ENCODE measurements at places on chromosomes 7 and 10.

DNA sequence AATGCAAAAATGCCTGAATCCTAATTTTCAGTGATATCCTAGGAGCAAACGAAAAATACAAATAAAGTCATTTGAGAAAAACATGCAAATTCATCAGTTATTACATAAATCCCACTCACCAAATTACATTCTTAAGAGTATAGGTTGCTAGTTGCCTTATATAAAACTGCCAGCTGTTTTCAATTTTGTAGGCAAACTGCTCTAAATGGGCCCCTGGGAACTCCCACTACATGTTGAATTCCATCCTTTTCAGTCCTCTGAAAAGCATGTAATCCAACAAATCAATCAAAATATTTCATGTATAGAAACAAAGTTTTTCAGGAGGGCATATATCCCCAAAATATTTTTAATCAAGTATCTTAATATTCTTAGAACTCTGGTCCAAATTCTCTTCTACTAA lies 2.1 kb upstream of the JMJD1C start:
- DNase-seq, result no peak

DNA sequence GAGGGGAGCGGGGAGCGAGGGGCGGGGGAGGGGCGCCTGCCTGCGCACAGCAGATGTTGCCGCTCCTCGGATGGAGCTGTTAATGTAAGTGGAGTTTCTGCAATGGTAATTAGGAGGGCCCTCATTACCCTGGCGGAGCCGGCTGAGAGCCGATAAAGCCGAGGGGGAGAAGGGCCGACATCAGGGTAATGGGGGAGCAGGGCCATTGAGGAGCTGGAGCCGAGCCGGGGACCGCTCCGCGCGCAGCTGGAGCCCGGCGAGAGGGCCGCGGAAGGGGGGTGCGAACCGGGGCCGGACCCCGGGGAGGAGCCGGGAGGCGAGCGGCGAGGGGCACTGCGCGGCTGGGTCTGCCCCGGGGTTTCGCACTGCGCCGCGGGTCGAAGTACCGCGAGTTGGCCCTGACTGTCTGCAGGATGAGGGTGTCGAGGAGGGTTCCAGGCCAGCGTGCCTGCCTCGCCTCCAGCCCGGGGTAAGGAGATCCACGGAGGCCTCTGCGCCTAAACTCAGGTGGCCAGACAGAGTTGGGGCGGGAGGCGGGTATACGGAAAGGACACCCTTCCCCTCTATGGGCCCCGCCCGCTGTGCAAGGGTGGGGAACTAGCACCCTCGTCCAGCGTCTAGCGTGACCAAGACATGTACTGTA lies 55.0 kb upstream of the LBX1 start:
- DNase-seq, result no peak

DNA sequence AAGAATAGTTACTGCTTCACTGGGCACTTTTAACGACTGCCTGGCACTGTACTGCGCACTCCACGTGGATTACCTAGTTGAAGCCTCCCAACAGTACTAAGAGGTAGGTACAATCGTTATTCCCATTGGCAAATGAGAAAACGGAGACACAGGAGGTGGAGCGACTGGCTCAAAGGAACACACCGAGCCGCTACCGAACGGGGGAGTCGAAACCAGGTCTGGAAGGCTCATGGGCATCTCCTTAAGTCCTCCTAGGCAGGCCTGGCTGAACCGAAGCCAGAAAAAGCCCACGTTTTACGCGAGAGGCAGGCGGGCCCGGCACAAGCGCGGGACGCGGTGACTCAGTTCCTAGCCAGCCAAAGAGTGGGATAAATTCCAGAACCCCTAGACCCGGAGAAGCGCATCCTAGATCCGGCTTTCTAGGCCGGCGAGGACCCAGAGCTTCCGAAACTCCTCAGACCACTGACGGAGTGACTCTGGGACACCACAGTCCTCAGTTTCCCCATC lies 472 bp downstream of the PDAP1 start:
- DNase-seq, result peak; percentile 33

DNA sequence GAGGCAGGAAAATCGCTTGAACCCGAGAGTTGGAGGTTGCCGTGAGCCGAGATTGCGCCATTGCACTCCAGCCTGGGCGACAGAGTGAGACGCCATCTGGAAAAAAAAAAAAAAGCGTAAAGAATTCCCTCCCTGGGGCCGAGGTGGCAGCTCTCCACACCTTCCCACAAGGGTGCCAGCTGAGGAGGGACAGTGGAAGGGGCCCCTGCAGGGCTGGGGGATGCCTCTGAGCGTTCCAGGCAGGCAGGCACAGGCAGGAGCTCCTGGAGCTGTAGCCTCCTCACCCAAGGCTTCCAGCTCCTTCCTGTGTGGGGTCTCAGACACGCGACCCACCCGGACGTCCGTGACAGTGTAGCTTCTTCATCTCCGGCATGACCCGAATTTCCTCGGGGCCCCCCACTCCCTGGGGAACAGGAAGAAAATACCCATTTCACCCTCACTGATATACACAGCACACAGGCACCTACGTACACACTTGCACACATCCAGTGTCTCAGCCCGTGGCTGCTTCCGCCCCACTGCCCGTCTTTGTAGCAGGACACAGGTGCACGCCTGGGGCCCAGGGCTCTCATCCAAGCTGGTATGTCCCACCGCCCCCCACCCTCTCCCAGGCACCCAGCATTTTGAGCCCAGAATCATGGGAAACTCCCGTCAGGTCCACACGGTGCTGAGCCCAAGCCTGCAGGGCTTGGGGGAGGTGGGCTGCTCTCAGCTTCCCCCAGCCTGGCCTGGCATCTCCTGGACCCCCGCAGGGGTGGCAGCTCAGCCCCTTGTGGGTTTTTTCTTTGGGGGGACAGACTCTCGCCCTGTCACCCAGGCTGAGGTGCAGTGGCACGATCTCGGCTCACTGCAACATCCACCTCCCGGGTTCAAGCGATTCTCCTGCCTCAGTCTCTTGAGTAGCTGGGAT lies 25.7 kb downstream of the GRIFIN start:
- DNase-seq, result no peak

- DNase-seq, result no peak
Observed at GRCh38 chr10:80168679-80169380, 36.3 kb downstream of the PLAC9 start.

GRCh38 chr10:43944381-43945093 lies 295.9 kb upstream of the ZNF32 start:
- no peak for DNase-seq

GRCh38 chr10:926075-926698 lies 5.3 kb downstream of the LARP4B start:
- DNase-seq, result no peak

DNA sequence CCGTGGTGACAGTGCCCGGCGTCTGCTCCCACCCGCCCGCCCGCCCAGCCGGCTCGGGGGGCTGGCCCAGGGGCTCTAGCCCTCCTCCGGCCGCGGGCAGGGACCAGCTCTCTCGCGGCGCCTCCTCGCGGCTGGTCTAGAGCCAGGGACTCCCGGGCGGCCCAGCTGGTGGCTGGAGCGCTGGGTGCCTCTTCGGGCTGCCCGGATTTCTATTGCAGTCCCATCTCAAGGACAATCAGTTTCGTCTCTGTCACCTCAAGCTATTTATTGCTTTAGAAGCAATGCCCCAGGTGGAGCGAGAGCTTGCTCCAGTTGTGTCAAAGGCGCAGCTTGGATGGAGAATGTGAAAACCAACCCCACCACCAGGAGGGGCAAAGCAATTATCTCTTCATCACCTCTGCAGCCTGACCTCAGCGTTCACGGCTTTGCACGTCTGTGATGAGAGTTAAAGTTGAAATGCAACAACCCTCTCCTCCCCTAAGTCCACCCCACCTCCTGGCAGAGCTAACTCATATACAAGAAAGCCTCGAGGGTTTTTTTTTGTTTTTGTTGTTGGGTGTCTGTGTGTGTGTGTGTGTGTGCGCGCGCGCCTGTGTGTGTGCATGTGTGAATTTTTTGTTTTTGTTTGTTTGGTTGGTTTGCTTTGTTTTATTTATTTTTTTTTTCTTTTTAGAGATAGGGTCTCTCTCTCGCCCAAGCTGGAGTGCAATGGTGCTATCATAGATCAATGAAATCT lies at the start of gene ITGA8:
Gene ITGA8, minus strand, starts transcription at position 24 of the 736 bp plus-strand sequence. CDS start 151 bp downstream, outside the sequence.
- DNase-seq, result no peak

DNA sequence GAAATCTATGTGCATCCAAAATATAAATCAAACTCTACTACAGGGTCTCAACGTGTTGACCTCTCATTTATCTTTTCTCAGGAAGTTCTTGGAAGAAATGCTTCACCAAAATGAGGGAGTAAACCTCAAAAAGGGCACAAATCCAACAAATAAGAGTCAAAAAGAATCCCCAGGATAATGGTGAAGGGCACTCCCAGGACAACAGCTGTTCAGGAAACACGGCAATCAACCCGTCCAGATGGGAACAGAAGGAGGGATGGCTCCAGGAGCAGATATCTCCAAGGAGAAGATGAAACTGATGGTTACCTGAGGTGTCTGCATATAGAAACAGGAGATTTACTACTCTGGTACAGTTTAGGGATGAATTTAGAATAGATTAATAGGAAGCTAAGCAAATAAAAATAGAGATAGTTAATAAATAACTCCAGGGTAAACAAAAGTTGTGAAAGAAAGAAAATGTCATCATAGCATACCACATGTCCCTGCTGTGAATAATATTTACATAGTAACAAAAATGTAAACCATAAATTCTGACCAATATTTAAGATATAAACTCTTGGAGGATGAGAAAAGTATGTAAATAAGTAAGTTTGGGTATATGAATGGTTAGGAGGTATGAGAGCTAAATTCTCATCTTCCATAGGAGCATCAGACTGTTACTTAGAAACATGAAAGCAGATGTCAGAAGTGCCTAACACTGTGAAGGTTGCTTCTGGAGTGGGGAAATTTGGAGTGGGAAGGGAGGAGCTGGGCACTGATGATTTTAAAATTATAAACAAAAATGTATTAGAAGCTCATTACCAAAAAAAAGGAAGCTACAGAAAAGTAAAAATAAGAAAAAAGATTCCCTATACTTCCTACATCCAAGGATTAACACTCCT lies 237.5 kb upstream of the HPS1 start:
- no peak for DNase-seq

DNA sequence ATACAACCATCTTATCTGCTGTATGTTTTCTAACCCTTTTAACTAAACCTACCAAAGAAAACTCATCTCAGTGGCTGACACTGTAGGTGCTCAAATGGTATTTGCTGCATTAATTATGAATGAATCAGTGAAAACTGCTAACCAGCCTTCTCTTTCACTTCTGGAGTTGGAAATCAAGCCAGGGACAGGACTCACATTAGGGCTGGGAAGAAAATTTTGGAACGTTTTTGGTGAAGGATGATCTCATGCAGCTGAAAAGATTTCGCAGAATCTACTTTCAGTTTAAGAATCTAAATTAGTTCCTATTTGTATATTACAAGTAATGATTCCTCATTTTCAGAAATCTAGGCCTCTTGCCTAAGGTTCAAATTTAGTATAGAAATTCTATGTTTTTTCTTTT lies 12.9 kb downstream of the MTPN start:
- no peak for DNase-seq

DNA sequence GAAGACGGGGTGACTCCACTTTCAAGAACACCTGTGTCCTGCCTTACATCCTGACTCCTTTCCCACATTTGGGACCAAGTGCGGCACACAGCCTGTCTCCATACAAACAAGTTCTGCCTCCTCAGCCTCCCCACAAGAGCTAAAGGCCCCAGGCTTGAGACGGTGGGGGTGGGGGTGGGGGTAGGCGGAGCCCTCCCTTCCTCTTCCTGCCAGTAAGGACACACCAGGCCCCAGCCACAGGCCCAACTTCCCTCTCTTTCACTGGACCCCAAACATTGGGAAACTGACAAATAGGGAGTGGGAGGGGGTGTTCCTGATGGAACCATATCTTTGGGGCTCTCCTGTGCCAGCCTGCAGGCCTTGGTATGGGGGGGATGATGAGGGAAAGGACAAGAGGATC lies 4.6 kb downstream of the CDK5 start:
- DNase-seq, result no peak

- no peak for DNase-seq
Observed at GRCh38 chr10:60281792-60282353, 107.8 kb downstream of the ANK3 start.

DNA sequence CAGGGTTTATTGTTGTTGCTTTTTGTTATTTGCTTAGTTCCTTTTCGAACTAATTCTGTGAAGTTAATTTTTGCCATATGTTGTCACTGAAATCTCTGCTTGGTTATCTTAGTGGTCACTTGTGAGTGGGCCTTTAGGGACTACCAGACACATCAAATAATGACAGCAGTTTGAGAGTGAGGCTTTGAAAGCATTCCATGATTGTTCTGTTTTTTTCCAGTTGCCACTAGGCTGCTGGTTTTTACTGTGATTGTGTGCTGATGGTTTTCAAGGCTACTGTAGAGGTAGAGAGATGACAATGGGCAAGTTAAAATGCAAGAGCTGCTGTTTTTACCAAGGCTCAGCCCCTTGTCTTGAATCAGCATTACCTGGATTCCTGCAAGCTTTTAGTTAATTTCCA lies 20.0 kb downstream of the SEPTIN7 start:
- DNase-seq, result no peak

DNA sequence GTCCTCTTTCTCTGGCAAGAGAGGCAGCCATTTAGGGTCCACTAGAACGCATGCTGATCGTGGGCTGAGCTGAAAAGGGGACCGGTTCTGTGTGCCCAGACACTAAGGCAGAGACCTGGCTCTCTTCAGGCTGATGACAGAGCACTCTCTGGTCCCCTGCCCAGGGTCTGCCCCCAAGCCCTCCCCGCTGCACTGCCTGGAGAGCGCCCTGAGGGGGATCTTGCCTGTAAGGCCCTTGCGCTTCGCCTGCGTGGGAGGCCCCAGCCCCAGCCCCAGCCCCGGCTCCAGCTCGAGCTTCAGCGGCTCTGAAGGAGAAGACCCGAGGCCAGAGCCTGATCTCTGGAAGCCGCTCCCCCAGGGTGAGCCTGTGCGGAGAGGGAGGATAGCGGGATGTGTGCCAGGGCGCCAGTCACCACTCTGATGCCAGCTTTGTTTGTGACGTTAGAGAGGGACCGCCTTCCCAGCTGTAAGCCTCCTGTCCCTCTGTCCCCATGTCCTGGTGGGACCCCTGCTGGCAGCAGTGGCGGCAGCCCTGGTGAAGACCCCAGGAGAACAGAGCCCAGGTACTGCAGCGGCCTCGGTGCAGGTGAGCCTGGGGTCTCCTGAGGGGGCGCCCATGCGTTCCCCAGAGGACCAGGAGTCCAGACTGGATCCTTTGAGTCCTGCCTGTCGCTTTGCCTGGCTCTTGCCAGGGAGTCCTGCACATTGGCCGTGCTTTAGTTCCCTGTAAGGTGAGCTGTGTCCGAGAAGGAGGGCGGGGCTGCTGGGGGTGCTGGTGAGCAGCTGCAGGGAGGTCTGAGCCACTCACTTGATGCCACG lies 43.2 kb downstream of the ZNF467 start:
- no peak for DNase-seq

DNA sequence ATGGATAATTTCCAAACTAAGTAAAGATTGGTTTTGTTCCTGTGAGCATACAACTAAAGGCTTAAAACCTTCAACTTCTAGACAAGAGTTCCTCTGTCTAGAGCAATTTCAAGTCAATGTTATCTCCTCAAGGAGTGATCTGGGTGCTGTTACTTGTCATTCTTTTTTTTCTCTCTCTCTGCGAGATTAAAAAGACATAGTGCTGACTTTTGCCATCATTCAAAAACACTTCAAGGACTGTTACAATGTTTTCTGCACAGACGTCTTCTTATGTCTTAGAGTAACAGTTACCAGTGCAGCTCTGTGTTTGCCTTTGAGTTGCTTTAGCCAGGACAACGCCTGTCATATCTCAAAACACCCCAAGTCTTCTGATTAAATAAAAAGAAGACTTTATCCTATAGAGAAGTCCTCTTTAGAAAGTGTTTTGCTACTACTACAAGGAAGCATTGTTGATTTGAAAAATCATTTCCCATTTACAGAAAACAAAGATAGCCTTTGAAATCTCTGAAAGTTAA lies 263.5 kb upstream of the FERD3L start:
- DNase-seq, result no peak

Data from HS-5 (cell line).